Epithelial cell of proximal tubule (primary cell): ENCODE measurements at places on chromosomes 5 and 9.
A peak's percentile ranks its signal among the peaks of the same experiment; 100 is the strongest.

DNA sequence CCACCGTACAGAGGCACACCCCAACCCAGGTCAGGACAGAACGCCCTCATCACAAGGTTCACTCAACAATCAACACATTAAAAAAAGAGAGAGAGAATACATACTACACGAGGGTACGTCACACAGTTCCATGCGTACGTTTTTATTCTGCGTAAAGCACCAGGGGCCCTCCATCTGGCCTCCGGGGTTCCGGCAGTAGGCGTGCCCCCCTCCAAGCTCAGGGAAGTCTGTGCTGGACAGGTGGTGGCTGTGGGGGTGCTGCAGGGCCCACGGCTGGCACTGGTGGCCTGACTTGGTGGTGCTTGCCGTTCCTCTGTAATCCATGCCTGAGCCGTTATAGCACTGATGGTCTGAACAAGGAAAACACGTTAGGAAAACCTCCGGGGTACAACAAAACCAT is 219.2 kb downstream of the ROR2 start:
- DNase-seq: no peak

DNA sequence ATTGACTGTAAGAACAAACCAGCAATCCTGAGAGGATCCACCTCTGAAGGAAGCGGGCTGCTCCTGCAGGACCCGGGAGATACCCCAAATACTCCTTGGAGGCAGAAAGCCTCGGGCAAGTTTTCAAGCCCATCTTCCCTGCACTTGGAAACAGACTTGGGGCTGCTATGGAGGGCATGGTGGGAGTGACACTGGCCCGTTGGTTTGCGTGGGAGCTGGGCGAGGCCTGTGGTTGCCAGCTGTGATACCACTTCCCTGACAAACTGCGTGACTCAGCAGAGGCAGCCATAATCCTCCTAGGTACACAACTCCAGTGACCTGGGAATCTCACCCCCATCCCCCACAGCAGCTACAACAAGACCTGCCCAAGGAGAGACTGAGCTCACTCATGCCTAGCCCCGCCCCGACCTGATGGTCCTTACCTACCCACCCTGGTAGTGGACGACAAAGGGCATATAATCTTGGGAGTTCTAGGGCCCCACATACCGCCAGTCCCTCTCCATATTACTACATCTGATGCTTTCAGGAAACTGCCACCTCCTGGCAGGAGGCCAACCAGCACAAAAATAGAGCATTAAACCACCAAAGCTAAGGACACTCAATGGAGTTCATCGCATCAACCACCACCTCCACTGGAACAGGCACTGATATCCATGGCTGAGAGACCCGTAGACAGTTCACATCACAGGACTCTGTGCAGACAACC is 38.1 kb upstream of the VLDLR start:
- DNase-seq: no peak

GRCh38 chr5:45696206-45696836 is at the start of gene HCN1:
Gene HCN1, minus strand, starts transcription at chr5:45696380.
- DNase-seq: no peak

GRCh38 chr5:56175021-56175420 is 58.1 kb downstream of the ANKRD55 start:
- no peak for DNase-seq

GRCh38 chr9:10443181-10443867 is 169.5 kb downstream of the PTPRD start:
- no peak for DNase-seq

GRCh38 chr5:169347786-169348185 is 46.8 kb upstream of the SLIT3 start:
- no peak for DNase-seq

- peak; percentile 44 for DNase-seq
Measured at GRCh38 chr5:120152472-120152871, 311.6 kb upstream of the PRR16 start.

- DNase-seq: no peak
Measured at GRCh38 chr9:106753155-106753671, 109.8 kb upstream of the ZNF462 start.

DNA sequence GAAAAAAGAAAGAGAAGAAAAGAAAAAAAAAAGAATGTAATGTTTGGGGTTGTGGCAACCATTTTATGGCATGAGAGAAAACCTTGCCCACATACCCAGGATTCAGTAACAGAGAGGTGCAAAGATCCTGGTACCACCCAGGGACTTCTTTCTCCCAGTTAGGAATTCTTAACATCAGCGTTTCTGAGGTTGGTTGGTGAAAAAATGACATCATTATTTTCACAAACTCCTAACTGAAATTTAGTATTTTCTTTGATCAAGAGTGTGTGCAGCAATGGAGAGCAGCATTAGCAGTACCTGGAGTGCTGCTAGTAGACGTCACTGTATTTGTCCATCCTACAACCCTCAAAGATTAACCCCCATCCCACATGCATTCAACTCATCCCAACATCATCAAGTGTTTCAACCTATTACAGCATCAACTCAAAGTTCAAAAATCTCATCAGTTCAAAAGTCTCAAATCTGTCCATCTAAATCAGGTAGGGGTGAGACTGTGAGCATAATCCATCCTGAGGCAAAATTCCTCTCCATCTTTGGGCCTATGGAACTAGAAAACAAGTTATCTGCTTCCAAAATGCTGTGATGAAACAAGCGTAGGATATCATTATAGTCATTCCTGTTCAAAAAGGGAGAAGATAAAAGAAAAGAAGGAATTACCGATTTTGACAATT is 60.1 kb upstream of the MSX2 start:
- DNase-seq: no peak

DNA sequence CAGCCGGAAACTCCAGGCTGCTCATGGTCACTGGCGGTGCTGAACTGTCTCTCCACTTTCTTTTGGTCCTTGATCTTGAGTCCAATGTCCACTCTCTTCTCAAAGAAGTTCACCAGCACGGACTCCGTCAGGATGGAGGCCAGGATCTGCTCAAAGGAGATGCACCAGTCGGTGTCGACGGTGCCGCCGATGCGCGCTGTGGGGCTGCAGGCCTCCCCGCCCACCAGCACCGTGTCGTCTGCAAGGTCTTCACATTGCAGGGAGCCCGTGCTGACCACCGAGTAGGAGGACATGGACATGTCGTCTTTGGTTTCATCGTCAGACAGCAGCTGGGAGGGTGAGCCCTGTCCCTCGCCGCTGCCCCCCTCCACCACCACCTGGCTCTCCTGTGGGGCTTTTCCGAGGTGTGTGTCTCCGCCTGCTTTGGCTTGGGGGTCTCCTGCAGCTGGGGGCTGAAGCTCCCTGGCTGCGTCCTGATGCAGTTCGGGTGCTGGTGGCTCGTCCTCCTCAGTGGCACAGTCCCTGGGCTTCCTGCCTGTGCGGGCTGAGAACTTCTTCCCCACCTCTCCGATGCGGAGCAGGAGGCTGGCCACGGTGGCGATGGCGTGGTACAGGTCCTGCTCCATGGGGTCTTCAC is 5.0 kb upstream of the MRNIP start:
- DNase-seq: no peak

- DNase-seq: no peak
Measured at GRCh38 chr9:112162621-112163413, 12.3 kb downstream of the SUSD1 start.
